ENCODE measurements at places on chromosomes 7 and 10.

GRCh38 chr7:37193775-37194135, 254.9 kb downstream of the ELMO1 start:
- no peak for DNase-seq

DNA sequence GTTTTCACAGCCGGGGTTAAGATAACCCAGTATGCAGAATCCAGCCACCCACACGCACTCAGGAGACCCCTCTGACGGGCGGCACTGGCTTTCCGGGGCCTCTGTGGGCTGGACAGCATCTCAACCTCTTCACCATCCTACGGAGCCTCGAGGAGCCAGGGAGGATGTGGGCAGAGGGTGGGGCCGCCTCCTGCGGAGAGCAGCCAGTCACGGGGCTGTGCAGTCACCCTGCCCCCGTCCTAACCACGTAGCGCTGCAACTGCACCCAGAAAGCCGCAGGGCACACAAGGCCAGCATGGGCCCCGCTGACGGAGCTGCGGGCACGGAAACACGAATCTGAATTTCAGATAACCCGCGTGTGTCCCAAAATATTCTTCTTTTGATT, 270.3 kb downstream of the ELFN1 start:
- peak; percentile 76 for DNase-seq

GRCh38 chr7:69622014-69622835, 23.9 kb downstream of the AUTS2 start:
- DNase-seq, result no peak

DNA sequence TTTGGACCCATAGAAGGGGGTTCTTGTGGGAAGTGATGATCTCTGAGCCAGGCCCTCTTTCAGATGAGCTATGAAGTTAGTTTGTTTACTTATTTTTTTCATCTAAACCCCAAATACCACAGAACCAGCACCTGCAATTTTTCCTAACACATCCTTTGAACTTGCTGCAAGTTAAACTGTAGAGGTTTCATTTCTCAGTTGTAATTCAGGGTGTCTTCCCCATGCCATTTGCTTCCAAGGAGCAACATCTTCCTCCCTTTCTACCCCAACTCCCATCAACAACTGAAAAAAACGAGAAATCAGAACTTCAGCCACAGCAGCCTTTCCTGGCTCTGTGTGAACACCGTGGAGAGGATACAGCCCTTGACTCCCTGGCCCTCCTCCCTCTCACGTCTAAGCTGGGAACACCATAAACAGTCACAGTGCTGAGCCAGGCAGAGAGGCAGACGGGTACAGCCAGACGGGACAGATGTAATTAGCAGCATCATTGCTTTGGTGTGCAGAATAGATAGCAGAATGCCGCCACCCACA, 63.6 kb downstream of the RGS10 start:
- DNase-seq, result no peak

- no peak for DNase-seq
Measured at GRCh38 chr7:96685755-96686154, 23.9 kb downstream of the SEM1 start.

All from activated T-helper 1 cell treated with anti-CD3 and anti-CD28 coated beads, Interleukin-2, amount 50 U/mL, for 16 hours (primary cell).